B cell (primary cell): ENCODE measurements at places on chromosomes 3 and 15. TPM values are rescaled to one million over a fixed set of nuclear protein-coding genes. Genes with fewer than 3 reads are reported as not detected.

DNA sequence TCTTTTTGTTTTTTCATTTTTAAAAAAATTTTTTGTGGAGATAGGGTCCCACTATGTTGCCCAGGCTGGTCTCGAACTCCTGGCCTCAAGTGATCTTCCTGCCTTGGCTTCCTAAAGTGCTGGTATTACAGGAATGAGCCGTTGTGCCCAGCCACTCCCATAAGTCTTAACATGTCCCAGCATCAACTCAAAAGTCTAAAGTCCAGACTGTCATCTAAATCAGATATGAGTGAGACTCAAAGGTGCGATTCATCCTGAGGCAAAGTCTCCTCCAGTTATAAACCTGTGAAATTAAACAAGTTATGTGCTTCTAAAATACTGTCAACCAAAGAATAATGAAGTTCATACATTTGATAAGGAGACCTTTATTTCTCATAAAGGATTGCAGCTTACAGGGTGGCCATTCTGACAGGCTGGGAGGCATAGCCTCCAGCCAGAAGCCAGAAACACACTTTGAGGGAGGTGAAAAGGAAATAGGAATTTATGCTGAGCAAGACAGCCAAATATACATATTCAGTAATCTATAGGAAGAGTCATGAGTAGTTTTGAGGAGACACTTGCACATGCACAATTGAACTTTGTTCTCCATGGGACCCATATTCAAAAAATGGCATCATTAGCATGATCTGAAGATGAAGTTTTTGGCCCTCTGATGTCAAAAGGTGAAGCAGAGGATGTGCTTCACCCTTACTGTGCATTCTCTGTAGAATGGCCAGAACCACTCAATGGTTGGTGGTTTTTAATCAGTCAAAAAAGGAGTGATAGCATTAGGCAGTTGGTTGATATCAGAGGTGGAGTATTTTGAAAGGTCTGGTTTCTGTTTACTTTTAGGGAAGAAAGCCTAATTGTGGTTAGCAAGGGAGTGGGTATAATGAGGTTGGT, 11.0 kb upstream of the ZNF662 start:
- no peak for DNase-seq

GRCh38 chr3:51717947-51718346, 11.1 kb downstream of the GRM2 start:
- no peak for DNase-seq

- DNase-seq, result no peak
Observed at GRCh38 chr15:64845183-64845611, 3.5 kb downstream of the PLEKHO2 start.

ARPP19 gene
- total RNA-seq, result 147 and 152 TPM in 2 replicates

MESP2 gene
- total RNA-seq, result not detected in 2 replicates

- no peak for DNase-seq
Observed at GRCh38 chr15:28974142-28974541, 88.4 kb downstream of the APBA2 start.

DNA sequence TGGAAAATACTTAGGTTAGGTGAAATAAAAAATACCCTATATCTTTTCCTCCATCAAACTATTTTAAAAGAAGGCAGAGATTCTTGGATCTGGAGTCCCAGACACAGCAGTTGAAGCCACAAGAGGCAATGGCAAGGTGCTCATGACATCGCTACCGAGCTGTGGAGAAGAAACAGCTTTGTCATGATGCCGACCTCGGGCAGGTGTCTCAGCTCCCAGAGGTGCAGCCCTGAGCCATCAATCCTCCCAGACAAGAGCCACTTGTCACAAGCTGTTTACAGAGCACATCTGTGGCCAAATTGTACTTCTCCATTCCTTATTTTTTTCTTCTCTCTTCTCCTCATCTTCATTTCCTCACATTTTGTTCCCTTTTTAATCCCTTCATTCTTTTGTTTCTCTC, 50.8 kb downstream of the GPR176 start:
- no peak for DNase-seq

ZNF80 gene
- 0.27 and 0.42 TPM in 2 replicates for total RNA-seq

DNA sequence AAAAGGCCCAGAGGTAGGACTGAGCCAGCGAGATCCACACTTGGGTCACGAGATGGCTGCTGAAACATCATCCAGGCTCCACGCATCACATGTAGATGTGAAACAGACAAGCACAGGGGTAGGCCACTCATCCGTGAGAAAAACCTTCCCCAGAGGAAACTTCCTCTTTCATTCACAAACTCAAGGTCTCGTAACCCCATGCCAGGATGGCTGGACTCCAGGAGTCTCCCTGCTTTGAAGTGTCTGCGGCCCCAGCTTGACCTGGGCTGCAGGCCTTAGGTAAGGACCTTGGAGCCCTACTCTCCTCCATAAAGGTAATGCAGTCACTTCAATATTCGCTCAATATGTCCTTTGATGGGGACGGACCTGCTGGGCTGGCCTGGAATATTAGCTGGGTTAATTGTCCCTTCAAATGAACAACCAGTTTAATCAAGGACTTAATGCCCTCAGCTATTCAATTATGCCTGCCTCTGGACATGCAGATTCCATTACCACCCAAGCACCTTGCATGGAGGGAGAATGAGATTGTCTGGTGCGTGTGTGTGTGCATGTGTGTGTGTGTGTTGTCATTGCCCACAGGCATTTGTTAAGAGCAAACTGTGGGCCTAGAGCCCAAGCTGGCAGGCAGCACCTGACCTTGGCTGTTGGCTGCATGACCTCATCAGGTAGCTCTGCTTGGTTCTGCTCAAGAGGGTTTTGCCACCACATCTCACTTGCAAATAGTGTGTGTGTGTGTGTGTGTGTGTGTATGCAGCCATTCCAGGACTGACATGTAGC, 186.9 kb upstream of the TLE3 start:
- DNase-seq, result peak; percentile 77

DNA sequence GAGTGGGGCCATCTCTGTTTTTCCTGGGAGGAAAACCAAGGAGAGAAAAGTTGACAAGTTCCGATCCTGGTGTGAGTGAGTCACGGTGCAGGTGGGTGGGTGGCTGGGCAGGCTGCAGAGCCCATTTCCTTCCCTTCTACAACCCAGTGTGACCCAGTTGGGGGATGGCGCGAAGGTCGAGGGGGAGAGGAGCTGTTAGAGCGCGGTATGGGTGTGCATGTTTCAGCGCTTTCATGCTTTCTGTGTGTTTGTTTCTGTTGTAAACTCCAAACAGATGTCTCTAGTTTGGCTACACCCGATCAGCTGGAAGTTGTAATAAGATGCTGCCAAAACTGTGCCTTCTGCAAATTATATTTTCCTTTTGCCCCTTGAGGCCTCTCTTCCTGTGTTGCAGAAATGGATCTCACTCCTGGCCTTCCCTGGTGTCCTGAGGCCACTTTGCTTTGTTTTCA, 3.8 kb downstream of the FAM43A start:
- DNase-seq, result peak; percentile 45

ASB14 gene
- total RNA-seq, result not detected in 2 replicates

SLC9C1 gene
- total RNA-seq, result 0.41 and 0.49 TPM in 2 replicates

- DNase-seq, result no peak
Observed at GRCh38 chr3:187989575-187990153, 164.3 kb upstream of the LPP start.

GRCh38 chr3:138687236-138687635, 78.7 kb downstream of the FAIM start:
- no peak for DNase-seq

DNA sequence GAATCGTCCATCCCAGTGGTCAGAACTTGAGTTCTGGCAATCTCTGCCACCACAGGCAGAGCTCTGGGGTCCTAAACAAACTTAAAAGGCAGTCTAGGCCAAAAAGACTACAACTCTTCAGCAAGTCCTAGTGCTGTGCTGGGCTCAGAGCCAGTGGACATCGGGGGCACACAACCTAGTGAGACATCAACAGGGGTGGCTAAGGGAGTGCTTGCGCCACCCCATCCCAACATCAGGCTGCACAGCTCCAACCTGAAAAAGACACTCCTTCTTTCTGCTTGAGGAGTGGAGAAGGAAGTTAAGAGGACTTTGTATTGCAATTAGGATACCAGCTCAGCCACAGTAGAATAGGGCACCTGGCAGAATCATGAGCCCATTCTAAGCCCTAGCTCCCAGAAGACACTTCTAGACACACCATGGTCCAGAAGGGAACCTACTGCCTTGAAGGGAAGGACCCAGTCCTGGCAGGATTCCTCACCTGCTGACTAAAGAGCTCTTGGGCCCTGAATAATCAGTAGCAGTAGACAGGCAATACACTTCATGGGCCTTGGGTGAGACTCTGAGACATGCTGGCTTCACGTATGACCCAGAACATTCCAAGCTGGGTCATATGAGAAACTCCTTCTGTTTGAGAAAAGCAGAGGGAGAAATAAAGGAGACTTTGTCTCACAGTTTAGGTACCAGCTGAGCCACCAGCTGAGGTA, 72.0 kb downstream of the TFDP2 start:
- DNase-seq, result no peak

DNA sequence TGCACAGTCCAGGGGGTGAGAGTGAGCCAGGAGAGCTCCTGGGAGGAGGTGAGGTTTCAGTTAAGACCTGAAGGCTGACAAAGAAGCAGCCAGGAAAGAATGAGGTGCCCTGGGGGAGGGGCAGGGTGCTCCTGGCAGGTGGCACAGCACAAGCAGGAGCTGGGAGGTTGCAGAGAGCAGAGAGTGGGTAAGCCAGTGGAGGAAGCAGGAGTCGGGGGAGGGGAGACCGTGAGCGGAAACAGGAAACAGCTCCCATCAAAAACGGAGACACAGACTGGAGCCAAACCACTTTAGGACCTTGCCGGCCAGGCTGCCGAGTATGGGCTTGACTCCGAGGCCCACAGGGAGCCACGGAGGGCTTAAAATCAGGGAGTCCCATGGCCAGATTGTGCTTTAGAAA, 12.1 kb upstream of the FBLN2 start:
- DNase-seq, result no peak

GRCh38 chr3:43094851-43095250, 11.0 kb downstream of the POMGNT2 start:
- no peak for DNase-seq
